Lower lobe of right lung (tissue), 2 donors: ENCODE measurements at places on chromosomes 1 and 21. TPM values are rescaled to one million over a fixed set of nuclear protein-coding genes. Genes with fewer than 3 reads are reported as not detected.

GRCh38 chr1:9904596-9904995 is 5.5 kb downstream of the CTNNBIP1 start:
- H3K4me3 ChIP-seq = no peak overlapping the region
- no peak overlapping the region for H3K27ac ChIP-seq

- no peaks in the 10 kb centered on the region for H3K27me3 ChIP-seq
- no peaks in the 10 kb centered on the region for H3K36me3 ChIP-seq
- peak overlapping the region; percentile 5 for H3K27ac ChIP-seq
- H3K4me1 ChIP-seq = no peaks in the 10 kb centered on the region
- DNase-seq = no peak
- no peak overlapping the region for H3K4me3 ChIP-seq
Measured at GRCh38 chr1:177984136-177984525, 14.3 kb upstream of the SEC16B start.

GRCh38 chr1:228902781-228903433 is 167.6 kb downstream of the RHOU start:
- peaks cover 18% of the 10 kb centered on the region for H3K4me1 ChIP-seq
- H3K4me3 ChIP-seq = no peak overlapping the region
- H3K27me3 ChIP-seq = no peaks in the 10 kb centered on the region
- H3K27ac ChIP-seq = no peak overlapping the region
- H3K36me3 ChIP-seq = no peaks in the 10 kb centered on the region

DNA sequence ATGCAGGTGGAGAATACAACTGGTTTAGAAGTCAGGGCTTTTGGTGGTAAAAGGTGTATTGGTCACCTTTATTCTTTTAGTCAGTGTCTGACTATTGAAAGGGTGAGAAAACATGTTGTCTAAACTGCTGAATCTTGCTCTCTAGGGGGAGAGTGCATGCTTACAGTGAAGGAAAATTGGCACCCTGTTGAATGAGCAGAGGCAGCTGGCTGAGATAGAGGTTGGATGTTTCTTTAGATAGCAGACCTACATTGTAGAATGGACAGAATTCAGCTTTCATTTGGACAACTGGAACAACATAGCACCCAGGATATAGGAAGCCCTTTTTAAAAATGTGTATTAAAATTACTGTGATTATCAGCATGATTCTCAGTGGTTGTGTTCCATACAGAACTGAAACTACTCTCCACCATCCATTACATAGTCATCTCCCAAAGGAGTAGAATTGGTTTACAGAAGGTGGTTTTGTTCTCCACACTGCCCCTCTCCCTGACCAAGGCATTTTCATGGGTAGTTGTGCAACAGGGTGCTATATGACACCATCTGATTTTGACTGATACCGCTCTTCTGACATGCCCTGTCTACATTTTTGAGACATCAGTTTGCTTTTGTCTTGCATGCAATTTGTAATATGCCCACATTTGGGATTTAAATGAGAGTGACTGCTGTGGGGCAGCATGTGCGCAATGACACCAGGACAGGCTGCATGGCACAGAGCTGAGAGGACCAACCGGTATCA is 16.2 kb downstream of the RHOU start:
- H3K36me3 ChIP-seq = peaks cover 5% of the 10 kb centered on the region
- no peak overlapping the region for H3K4me3 ChIP-seq
- peaks cover 9% of the 10 kb centered on the region for H3K27me3 ChIP-seq

DNA sequence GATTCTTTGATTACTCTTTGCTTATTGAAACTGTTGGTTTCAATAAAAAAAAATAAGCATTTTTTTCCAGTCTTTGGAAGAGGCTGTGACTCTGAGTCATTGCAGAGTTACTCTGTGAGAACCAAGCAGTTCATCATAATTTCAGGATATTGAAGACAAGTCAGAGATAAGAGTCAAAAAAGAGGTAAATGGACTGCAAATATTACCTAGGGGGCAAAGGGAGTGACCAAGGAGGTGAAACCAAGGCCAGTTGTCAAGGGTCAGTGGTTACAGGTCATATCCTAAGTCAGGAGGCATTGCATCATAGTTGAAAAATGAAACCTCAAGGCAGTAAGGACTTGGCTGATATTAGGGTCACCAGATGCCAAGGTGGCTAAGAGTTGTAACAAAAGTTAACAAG is 597.1 kb upstream of the USP24 start:
- no peak for DNase-seq
- peaks cover 16% of the 10 kb centered on the region for H3K4me1 ChIP-seq
- H3K36me3 ChIP-seq = no peaks in the 10 kb centered on the region
- H3K27me3 ChIP-seq = no peaks in the 10 kb centered on the region
- no peak overlapping the region for H3K27ac ChIP-seq
- H3K4me3 ChIP-seq = no peak overlapping the region

- H3K4me1 ChIP-seq = no peaks in the 10 kb centered on the region
- no peaks in the 10 kb centered on the region for H3K36me3 ChIP-seq
- H3K27ac ChIP-seq = no peak overlapping the region
- DNase-seq = no peak
- no peaks in the 10 kb centered on the region for H3K27me3 ChIP-seq
- no peak overlapping the region for H3K4me3 ChIP-seq
Measured at GRCh38 chr1:192010406-192010805, 147.9 kb upstream of the RGS18 start.

DNA sequence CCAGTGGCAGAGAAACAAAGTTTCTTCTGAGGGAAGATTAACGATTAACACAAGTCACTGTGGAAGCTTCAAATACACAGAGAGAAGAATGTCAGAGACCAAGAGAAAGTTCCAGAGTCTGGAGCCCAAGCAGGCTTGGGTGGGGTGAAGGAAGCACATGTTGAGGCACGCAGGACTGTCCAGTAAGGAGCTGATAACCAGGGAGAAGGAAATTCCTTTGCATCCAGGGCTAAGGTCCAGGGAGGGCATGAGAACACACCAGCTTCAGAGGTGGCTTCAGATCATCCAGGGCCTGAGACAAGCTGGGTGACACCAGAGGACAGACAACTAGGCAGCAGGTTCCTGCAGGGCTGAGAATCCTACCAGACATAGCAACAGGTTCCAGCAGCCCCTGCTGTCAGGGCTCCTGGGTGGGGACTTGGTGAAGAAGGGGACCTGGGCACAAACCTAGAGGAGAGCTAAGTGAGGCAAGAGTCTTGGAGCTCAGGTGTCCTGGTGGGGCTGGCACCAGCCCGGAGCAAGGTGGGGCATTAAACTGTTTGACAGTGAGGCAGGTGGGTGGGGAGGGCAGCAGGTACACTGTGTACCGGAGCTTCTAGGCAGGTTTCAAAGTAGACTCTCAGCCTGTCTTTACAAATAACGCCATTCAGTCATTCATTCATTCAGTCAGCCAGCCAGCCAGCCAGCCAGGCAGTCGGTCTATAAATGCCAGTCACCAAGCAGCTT is 2.6 kb upstream of the SPRR1A start:
- H3K36me3 ChIP-seq = no peaks in the 10 kb centered on the region
- no peak overlapping the region for H3K27ac ChIP-seq
- H3K27me3 ChIP-seq = peaks cover 6% of the 10 kb centered on the region
- no peak for DNase-seq

GRCh38 chr1:44571712-44572571 is 102.3 kb downstream of the TMEM53 start:
- DNase-seq = no peak
- peaks cover 5% of the 10 kb centered on the region for H3K4me1 ChIP-seq
- no peaks in the 10 kb centered on the region for H3K36me3 ChIP-seq

GRCh38 chr1:155198547-155198906 is 9.2 kb downstream of the THBS3 start:
- peak; percentile 24 for DNase-seq
- peaks cover 17% of the 10 kb centered on the region for H3K4me1 ChIP-seq

- DNase-seq = no peak
- no peaks in the 10 kb centered on the region for H3K4me1 ChIP-seq
- H3K27me3 ChIP-seq = no peaks in the 10 kb centered on the region
- H3K27ac ChIP-seq = no peak overlapping the region
- H3K36me3 ChIP-seq = peaks cover 11% of the 10 kb centered on the region
Measured at GRCh38 chr1:40519517-40519916, 10.9 kb downstream of the EXO5 start.

PALMD gene
- 18.8 TPM for total RNA-seq

OR6K3 gene
- 2.2 TPM for total RNA-seq

GJA4 gene
- total RNA-seq = 16.1 TPM
